ENCODE measurements at places on chromosomes 3 and 15.

DNA sequence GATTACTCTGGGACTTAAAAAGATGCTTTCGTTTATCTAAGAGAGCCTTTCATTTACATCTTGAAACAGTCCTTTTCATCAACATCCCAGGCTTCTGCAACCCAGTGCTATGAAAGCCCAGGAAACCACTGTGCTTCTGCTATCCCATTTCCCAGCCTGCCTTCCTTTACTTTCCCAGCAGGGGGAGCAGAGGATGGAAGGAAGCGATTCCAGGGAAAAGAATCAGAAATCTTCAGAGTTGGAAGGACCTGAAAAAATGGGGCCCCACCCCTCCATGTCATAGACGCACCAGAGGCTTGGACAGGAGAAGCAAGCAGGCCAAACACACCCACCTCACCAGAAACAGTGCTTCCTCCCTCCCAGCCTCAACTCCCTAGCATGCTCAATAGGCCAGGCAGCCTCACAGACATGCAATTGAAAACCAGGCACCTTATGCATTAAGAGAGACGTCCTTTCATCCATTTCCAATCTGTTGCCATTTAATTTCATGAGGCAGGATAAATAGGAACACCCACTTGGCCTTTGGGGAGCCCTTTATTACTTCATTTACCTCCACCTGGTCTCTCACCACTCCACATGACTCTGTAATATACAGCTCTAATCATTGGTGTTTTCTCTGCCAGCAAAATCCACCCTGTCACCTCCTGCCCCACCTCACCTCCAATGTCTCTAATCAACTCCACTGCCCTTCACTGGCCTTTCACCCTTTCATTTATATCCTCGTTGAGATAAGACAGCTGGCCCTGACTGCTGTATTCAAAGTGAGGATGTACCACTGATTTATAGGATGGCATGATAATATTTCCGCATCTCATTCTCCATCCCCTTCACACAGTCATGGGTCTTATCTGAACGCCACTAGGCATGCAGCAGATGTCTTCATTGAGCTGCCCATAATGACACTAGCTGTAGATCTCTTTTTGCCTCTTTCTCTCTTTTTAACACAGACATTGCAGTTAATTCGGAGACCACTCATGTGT lies 583.9 kb downstream of the NTRK3 start:
- no peak for DNase-seq

GRCh38 chr3:114506591-114507300 lies 212.9 kb downstream of the TIGIT start:
- no peak for DNase-seq

DNA sequence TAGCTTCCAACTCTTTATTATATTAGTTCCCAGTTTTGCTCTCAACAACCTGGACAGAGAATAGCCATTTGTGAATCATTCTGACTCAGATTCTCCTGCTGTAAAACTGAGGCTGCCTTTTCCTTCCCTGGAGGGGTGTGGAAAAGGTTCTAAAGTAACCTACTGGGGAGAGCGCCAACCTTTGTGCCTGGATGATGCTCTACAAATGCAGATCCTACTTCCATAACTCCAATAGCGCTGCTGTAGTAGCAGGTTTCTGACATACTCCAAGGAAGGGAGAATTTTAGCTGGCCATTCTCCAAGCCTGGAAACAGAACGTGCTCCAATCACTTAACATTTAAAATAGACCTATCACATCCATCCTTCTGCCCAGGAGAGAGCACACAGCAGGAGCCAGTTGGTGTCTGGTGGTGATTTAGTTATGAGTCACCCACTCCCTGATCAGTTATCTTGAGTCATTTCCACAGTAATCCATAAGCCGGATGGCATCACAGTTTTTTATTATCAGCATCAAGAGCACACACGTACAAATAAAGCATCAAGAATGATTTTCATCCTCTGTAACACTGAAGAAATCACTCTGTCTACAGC lies 38.3 kb downstream of the MYH15 start:
- DNase-seq: no peak

- no peak for DNase-seq
Measured at GRCh38 chr3:171541181-171541580, 81.0 kb upstream of the TNIK start.

DNA sequence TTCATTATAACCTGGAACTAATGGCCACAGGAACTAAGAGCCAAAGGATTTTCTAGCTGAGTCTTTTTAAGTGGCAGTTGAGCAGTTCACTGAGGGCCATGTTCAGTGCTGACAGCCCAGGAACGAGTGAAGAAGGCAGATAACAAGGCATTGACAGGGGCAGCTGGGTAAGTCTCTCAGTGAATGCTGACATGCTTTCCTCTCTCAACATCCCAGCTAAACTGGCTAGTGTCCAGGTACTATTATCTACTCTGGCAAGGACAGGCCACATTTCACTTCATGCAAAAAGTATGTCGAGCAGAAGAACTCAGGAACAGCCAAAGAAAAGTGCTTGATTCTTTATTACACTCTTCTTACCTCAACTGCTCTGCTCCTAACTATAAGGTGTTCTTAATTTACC lies 515.9 kb downstream of the NLGN1 start:
- DNase-seq: no peak

- no peak for DNase-seq
Measured at GRCh38 chr3:133171831-133172230, 133.6 kb downstream of the TMEM108 start.

- no peak for DNase-seq
Measured at GRCh38 chr3:23712656-23713559, 92.8 kb upstream of the UBE2E1 start.

DNA sequence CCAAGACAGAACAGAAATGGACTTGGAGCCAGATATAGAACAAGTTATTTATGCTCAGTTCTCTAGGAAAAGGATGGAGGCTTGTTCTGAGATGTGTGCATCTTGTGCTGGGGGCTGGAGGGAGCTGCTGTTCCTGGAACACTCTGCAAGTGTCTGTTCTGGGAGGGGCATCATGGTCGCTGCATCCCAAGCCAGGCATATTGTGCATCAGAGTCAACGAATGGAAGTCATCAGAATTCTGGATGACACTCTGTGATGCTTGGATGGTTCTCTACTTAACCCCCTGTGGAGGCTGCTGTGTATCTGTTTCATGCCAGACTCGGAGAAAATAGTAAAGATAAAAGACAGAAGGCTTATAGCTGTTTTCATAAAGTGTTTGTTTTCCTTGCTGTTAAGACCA lies 34.7 kb downstream of the RPL22L1 start:
- no peak for DNase-seq

GRCh38 chr3:33544126-33544525 lies 103.9 kb upstream of the UBP1 start:
- DNase-seq: no peak

GRCh38 chr15:34753236-34753894 lies 1.4 kb downstream of the GJD2 start:
- DNase-seq: no peak

GRCh38 chr3:44098656-44099415 lies 142.8 kb upstream of the TOPAZ1 start:
- DNase-seq: no peak

GRCh38 chr3:14522129-14522691 lies 17.9 kb downstream of the GRIP2 start:
- no peak for DNase-seq

DNA sequence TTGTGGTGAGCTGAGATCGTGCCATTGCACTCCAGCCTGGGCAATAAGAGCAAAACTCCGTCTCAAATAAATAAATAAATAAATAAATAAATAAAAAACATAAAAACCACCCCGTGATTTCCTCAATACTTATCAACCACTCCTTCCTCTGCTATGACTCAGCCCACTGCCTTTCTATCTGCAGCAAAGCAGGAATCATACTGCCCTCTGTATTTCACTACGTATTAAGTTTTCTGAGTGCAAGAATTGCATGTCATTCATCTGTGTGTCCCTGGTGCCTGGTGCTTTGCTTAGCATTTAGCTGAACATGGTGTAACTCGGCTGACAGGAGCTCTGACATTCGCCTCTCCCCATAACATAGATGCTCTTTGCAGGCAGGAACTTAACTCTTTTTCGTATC lies 7.1 kb downstream of the LSG1 start:
- DNase-seq: no peak

GRCh38 chr3:120049072-120049471 lies 45.2 kb downstream of the GSK3B start:
- no peak for DNase-seq

GRCh38 chr3:122993124-122993978 lies 34.2 kb downstream of the SEMA5B start:
- DNase-seq: no peak

DNA sequence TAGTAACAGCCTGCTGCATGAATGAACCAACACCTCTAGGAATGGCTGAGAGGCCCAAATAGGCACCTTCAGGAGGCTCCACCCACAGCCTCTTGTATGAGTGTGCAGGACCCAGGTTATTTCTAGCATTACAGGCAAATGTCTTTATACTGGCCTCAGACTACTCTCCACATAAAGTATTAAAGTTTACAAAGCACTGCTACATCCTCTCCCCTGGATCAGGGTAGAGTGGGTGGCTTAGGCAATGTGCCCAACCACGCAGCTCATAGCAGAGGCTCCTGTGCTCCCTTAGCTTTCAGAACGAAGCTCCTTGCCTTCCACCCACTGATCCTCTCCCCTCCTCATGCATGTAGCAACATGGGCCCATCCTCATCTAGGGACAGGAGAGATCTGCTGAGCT lies 16.3 kb downstream of the TMEM43 start:
- DNase-seq: no peak

GRCh38 chr3:81716870-81717509 lies 44.5 kb downstream of the GBE1 start:
- DNase-seq: no peak

DNA sequence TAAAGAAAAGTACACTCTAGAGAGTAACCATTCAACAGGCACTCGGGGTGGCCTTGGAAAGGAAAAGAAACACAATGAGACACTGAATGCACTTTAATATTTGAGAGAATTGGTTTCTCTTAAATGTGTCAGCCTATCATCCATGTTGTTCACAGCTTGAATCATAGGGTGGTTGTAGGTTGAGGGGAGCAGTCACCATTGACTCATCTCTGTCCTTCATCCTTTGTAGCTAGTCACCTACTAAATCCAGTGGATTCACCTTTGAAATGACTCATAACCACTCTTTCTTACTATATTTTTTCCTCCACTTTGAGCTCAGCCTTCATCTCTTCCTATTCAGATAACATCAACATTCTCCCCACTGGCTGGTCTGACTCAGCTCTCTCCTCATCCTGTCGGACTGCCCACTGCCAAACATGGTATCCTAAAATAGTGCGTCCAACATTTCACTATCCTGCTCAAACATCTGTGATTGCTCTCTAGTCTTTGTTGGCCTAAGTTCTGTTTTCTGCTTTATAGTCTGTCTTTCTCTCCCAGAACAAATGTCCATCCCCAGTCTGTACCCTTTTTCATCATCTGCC lies 182.7 kb upstream of the GADL1 start:
- DNase-seq: no peak

GRCh38 chr3:154095832-154096421 lies 25.3 kb upstream of the ARHGEF26 start:
- DNase-seq: no peak

GRCh38 chr3:48338635-48339034 lies 5.2 kb upstream of the SPINK8 start:
- DNase-seq: no peak

DNA sequence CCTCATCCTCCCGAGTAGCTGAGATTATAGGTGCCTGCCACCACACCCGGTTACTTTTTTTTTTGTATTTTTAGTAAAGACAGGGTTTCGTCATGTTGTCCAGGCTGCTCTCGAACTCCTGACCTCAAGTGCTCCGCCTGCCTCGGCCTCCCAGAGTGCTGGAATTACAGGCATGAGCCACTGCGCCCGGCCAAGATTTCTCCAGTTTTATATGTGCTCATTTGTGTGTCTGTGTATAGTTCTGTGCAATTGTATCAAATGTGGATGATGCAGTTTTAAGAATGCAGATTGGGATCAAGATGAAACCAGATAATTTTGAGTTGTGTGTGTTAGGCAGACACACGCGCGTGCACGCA lies 68.3 kb downstream of the SLCO3A1 start:
- DNase-seq: no peak

DNA sequence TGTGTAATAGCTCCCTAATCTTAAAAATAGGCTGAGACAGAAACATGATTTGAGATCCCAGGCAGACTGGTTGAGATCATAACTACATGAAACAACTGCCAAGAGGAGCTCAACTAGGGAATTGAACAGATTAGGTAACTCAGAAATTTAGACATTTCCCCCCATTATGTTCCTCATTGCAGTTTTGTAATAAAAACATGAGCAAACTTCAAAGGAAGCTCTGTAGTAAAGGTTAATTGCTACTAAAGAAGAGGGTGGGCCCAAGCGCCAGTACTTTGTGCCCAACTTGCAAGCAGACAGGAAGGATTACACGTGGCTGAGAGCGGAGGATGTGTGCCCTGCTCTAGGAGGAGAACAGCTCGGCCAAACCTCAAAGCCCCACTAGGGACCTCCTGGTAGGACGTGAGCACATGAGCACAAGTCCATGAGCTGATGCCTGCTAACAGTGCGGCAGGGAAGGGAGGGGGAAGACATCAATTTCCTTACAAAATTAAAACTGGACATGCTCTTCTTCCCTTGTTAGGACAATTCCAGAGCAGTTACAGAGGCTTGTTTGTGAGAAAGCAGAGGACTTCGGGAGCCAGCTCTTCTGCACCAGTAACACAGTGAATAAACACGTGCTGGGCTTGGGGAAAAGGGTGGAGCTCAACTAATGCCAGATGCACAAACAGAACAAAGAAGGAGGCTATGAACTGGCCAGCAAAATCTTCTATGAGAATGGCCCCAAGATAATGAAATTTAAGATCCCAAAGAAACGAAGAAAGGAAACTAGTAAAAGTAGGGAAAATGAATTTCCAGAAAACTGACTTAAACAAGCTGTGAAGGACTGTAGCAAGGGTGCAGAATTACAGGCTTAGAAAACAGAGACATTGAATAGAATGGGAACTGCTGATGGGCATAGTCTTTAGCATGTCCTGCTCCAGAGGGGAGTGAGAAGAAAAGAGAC lies 275.5 kb downstream of the MECOM start:
- DNase-seq: no peak

DNA sequence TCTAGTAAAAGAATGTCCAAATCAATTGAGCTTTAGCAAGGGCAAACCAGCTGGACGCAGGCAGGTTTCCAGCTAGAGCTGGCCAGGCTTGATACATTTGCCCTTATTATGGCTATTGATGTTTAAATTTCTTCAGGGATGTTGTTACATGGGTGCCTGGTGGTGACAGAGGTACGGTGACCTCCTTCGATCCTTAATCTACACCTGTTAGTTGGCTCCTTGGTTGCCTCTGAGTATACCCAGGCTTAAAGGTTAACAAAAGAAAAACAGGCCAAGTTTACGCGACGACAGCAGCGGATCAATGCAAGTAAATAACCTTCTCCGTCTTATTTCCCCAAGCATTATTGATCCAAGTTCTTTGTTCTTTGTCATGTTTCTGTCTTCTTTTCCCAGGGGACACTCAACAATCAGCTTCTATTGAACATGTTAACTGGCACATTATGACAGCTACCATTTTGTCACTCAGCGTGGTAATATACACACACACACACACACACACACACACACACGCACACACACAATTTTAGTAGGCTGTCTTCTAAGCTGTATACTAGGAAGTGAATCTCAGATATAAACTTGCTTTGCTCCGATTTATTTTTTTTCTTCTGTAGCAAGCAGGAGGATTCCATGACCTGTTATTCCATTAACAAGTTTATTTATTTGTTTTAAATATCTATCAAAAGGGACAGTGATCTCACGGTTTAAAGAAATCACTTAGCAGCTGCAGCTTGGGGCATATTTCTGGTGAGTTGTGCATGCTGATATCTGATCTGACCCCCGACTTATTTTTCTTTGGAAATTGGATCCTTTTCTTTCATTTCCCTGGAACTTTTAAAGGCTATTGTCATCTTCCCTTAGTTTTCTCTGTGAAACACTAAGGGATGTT lies 844.7 kb downstream of the MCTP2 start:
- no peak for DNase-seq

GRCh38 chr3:127534161-127534451 lies 56.4 kb downstream of the TPRA1 start:
- no peak for DNase-seq
